ENCODE measurements at places on chromosomes 13 and 19. TPM values are rescaled to one million over a fixed set of nuclear protein-coding genes. Genes with fewer than 3 reads are reported as not detected.

GRCh38 chr19:48110350-48110966, at the start of gene PLA2G4C:
Gene PLA2G4C (minus strand): TSS chr19:48110817. CDS start chr19:48106529, 4,288 bp downstream.
- DNase-seq: peak; percentile 86

The SRRM5 gene
- 0.27 TPM for polyA plus RNA-seq

- DNase-seq: no peak
Observed at GRCh38 chr13:89205856-89206520, 1534.8 kb downstream of the SLITRK5 start.

DNA sequence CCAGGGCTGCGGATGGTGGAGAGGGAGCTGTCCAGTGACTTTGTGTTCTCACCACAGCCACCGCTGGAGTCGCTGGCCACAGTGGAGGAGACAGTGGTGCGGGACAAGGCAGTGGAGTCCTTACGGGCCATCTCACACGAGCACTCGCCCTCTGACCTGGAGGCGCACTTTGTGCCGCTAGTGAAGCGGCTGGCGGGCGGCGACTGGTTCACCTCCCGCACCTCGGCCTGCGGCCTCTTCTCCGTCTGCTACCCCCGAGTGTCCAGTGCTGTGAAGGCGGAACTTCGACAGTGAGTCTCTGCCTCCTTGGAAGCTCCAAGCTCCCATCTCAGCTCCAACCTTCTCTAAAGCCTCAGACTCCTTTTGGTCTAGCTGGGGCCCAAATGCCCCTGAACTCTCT, 21.4 kb downstream of the PPP2R1A start:
- DNase-seq: no peak

GRCh38 chr13:100954430-100955305, 280.1 kb upstream of the TMTC4 start:
- DNase-seq: no peak

Data from small intestine (tissue), 16 donors.